ENCODE measurements at places on chromosomes 6 and 20.

GRCh38 chr6:17725083-17725482 is 18.4 kb upstream of the NUP153 start:
- DNase-seq = no peak

- DNase-seq = no peak
These were observed 25.8 kb downstream of the PRL start for GRCh38 chr6:22271081-22271480.

- DNase-seq = no peak
These were observed 22.7 kb downstream of the CFAP206 start for GRCh38 chr6:87430499-87430898.

DNA sequence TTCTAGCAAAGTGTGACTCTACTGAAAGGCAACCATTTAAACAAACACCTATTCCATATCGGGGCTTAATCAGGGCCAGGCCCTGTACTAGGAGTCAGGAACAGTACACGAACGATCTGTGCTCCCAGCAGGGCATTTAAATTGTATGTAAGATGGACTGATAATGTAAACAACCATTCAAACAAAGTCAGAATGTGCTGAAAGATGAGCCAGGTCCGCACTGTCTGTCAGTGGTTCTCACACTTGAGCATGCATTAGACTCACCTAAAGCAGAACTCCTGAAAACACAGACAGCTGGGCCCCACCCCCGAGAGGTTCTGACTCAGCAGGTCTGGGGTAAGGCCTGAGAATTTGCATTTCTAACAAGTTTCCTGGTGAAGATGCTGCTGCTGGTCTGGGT is 81.6 kb downstream of the PXDC1 start:
- DNase-seq = no peak

DNA sequence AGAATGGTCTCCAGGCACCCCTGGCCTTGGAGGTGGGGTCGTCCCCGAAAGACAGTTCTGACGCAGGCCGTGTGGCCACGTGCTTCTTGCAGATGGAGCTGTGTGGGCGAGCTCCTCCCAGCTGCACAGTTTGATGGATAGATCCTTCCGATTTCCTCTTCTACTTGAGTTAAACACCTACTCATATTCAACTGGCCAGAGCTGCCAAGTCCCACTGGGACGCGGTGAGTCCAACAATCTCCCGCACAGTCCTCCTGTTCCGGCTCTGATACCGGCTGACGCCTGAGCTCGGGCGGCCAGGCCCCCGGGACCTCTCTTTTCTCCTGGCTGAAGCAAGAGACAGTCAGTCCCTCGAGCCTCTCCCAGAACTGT is 57.9 kb upstream of the DACT2 start:
- DNase-seq = no peak

DNA sequence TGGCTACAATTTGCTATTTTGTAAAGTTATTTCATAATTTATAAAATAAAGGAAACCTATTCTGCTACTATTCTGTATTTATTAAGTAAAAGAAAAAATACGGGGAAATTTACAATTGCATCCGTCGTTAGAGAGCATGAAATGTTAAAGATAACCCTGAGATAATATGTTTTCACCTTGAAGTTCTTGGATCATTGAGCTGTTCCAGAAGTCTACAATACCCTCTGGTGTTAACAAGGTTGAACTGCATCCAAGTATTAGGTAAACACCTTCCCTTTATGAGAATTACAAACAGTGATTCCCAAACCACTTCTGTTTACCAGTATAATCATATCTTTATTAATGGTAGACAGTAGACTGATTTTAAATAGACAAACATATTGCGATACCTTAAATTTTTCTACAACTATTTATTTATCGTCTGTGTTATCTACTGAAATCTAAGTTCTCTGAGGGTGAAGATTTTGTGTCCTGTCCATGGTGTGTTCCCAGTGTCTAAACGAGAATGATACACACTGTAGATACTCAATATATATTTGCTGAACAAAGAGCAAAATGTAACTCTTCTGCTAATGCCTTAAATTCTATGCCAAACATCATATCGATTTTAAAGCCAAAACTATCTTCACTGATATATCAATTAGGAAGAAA is 28.2 kb downstream of the TBC1D32 start:
- DNase-seq = no peak

DNA sequence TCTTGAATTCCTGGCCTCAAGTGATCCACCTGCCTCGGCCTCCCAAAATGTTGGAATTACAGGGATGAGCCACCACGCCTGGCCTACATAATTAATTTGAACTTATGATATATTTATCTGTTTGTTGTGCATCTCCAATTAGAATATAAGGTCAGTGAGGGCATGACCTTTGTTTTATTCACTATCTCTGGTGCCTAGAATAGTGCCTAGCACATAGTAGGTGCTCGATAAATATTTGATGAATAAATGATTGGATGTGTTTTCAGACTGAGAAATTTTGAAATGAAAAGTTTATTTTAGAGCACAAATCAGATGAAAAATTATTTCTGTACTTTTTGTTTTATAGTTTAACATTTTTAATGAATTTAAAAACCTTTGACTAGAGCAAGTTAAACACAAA is 19.4 kb upstream of the VEGFA start:
- no peak for DNase-seq

- DNase-seq = no peak
These were observed 92.9 kb downstream of the ZMYND8 start for GRCh38 chr20:47263465-47264084.

DNA sequence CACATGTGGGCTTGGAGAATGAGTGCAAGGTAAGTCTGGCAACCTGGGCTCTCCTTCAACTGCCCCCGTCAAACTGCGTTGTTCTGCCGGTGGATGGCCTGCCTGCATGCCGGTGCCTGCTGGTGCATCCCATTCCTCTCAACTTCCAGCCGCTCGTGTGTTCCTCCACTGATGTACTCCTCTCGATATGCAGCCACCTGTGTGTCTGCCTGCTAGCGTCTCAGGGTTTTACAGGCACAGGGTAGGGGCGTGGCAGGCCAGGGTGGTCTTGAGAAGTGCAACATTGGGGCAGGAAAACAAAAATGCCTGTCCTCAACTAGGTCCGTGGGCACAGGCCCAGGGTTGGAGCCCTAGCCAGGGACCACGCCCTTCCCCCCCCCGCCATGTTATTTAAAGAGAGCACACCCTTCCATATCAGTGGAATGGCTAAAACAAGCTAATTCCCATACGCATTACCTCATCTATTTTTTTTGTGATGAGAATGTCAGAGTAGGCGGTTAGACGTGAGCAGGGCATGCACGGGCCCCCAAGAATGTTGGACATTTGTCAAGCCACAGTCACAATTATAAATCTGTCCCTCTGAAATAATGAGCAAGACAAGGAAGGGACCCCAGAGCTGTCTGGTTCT is 33.2 kb downstream of the SERPINB6 start:
- DNase-seq = no peak

DNA sequence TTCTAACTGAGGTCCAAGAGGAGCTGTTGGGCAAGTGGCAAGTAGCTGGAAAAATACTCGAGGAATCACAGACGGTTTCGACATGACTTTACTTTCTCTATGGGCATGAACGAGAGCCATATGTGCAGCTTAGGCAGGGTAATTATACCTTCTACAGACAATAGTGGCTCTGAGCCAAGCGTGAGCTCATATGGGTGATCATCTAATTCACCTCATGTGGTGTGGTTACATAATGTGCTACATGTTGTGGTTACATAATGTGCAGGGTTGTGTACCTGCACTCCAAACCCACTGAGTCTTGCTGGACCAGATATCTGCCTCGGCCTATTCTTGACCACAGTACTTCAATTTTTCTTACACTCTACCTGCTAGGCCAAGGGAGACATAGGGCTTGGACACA is 771.7 kb upstream of the EYS start:
- no peak for DNase-seq

DNA sequence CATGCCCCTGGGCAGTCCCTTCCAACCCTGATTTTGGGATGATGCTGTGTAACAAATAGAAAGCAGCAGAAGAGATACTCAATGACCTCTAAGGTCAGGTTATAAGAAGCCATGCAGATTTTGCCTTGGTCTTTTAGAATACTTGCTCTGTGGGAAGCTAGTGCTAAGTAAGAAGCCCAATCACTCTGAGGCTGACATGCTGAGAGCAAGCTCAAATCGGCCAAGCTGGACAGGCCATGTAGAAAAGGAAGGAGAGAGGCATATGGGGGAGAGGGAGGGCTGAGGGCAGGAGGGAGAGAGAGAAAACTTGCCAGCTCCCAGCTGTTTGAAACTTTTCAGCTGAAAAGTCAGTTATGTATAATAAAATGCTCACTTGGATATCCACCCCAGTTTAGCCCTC is 1021.6 kb upstream of the MAP3K7 start:
- DNase-seq = no peak

GRCh38 chr6:90650041-90650940 is 63.4 kb upstream of the MAP3K7 start:
- no peak for DNase-seq

GRCh38 chr20:64045346-64046011 is 4.0 kb downstream of the SOX18 start:
- no peak for DNase-seq

GRCh38 chr6:39391182-39391581 is 68.7 kb upstream of the KCNK16 start:
- DNase-seq = no peak

- no peak for DNase-seq
These were observed at the start of gene SNAP91 for GRCh38 chr6:83708970-83709747. Gene SNAP91, minus strand, starts transcription at chr6:83709101. Its CDS starts 1,174 bp downstream, at chr6:83707927.

- DNase-seq = no peak
These were observed 8.7 kb downstream of the PLCG1 start for GRCh38 chr20:41145821-41146620.

GRCh38 chr6:1481286-1481685 is 91.9 kb downstream of the FOXF2 start:
- no peak for DNase-seq

DNA sequence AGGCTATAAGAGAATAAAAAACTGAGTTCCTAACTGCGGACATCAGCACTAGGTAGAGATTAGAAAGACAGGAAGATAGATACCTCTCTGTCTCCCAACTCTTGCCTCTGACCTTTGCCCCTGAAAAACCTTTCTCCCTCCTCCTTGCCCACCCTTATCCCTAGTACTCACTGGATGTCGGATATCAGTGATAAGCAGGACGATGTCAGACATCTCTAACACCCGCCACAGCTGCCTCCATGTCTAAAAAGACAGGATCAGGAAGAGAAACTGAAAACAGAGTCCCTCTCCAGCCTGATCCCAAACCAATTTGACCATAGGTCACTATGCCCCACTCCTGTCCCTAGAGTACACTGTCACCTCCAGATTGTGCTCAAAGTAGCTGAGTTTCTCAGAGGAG is 1.9 kb downstream of the GNL1 start:
- DNase-seq = no peak

DNA sequence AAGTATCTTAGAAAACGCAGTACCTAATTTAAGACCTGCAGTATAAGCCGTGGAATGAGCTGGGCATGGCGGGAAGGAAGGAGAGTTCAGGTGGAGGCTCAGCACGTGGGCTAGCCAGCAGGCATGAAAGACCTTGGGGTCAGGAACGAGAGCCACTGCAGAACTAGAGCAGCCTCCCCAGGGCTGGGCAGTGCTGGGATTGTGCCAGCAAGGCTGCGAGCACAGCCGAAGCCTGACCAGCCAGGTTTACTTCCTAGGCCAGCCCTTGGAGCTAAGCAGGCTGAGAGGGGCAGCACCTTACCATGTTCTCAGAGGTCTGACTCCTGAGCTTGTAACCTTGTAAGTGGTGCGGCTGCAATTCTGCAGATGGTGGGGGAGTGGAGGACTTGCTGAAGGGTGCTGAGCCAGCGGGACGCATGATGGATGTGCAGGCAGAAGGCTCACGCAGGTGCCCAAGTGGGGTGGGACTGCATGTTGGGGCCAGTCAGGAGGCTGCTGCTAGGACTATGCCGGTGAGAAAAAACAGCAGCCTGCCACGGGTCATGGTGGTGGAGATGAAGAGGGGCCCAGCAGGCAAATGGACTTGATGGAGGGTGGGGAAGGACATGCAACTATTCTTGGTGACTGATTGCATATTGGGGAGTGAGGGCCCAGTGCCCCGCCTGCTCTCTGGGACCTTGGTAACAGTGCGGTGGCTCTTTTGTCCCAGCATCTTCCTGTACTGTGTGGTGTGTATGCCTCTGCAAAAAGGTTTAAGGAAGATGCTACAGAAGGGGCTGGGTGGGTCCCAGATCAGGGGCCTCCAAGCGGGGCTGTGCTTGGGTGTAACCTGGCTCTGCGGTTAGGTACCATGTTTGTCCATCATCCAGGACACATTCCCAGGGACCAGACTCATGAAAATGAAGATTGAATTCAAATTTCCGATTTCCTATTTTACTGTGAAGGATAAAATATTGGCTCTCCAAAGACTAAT is 37.6 kb upstream of the IRF4 start:
- DNase-seq = no peak

DNA sequence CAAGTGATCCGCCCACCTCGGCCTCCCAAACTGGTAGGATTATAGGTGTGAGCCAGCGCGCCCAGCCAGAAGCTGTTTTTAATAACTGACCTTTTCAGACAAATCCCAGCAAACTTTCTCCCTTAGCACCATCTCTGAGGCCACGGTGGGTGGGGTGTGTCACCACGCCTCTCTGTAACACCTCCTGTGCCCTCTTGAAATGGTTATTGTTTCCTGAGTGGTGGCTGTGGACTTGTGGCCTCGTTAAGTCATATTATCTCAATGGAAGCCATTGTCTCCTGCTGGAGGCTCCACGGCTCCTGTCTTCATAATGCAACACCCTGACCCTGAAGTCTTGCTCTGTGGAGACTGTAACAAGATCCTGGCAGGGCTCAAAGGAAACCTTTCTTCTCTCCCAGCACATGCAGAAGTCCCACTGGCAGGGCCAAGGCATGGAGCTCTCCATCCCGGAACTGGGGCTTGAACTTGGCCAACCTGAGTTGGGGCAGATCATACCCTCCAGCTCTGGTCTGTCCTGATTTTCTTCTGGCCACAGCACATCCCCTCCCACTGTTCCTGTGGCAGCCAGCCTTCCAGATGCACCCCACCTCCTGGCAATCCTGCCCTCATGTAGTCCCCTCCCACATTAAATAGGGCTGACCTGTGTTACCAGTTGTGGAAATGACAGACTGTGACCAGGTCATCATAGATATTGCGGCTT is 81.1 kb downstream of the SNX5 start:
- no peak for DNase-seq

DNA sequence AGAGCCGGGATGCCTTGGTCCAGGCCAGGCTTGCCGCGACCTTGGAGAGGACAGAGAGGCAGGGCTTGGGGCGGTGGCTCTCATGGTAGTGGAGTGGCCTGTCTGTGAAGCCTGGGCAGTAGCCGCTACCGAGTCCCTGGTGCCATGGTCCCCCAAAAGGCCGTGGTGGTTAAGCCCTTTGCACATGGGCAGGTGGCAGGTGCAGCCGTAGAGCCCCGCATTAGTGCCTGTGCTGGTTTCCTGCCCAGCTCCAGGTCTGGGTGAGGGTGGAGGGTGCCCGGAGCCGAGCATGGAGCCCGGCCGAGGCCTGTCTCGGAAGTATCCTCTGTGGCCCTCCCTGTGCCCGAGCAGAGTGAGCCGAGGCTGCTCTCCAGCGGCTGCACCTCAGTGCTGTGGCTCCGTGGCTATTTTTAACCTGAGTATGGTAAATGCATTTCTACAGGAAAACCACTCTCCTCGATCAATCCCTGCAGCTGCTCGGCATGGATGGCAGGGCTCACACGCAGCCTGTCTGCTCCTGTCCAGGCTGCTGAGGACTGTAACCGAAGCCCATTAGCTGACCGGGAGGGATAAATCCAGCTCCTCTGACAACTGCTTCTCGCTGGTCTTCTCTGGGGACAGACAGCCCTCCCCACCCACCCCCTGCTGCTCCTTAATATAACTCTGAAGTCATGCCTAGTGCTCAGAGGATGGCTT is 36.3 kb upstream of the GATA5 start:
- DNase-seq = no peak

- DNase-seq = no peak
These were observed 167.9 kb upstream of the TAB2 start for GRCh38 chr6:149149653-149150052.

- no peak for DNase-seq
These were observed 12.1 kb upstream of the ZBTB9 start for GRCh38 chr6:33442283-33442682.
